ENCODE measurements at places on chromosomes 16 and 17.

DNA sequence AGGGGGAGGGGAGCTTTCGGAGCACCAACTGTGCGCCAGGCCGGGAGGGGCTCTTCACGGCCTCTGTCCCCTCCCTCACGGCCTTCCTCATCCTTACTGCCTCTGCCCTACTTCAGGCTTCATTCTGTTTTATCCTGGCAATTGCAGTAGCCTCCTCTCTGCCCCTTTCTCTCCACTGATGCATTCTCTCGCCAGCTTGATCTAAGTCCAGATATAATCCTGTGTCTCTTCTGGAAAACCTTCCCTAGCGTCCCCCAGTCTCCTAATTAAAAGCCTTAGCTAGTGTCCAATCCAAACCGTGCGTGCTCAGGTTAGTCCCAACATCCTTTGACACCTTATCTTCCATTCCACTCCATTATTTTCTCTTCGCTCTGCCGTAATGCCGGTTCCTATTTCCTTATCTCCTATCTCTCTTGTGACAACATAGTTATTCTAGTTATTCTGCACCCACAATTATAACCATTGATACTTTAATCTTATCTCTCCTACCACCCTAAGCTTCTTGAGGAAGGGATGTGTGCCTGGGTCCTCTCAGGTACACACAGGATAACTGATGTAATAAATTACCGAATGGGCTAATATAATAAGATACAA is 869 bp downstream of the ZNF48 start:
- DNase-seq, result no peak

DNA sequence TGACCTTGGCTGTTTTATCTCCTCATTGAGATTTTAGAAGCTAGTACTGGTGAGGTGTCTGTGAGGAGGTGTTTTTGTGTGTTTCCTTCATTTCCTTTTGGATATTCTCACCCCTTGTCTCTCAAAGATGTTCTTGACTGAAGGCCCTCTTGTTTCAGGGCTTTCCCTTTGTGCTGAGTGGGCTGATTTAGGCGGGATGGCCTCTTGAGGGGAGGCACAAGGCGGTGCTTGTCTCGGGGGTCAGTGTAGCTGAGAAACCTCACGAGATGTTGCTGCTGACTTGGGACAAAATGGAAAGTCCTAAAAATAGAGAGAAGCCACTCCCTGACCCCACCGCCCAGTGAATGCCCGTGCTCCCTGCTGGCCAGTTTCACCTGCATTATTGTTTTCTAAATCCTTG is 14.2 kb downstream of the CRAMP1 start:
- no peak for DNase-seq

DNA sequence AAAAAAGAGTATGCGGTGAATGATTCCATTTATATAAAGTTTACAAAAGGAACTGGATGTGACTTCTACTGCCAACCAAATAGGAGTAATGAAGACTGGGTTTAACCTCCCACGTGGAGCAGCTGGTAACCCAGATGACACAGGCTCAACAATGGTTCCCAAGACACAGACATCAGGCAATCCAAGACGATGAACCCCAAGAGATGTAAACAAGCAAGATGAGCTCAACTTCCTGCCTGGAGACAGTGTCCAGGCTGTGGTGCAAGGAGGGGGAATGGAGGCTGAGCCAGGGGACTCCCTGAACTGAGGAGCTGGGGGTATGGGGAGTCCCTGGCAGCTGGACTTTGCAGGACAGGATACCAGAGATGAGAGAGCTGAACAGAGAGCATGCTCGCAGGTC is 104.7 kb downstream of the LITAF start:
- no peak for DNase-seq

GRCh38 chr16:86515413-86515776 is 5.1 kb downstream of the FOXF1 start:
- DNase-seq, result no peak

GRCh38 chr17:51533219-51533618 is 272.9 kb downstream of the UTP18 start:
- no peak for DNase-seq

DNA sequence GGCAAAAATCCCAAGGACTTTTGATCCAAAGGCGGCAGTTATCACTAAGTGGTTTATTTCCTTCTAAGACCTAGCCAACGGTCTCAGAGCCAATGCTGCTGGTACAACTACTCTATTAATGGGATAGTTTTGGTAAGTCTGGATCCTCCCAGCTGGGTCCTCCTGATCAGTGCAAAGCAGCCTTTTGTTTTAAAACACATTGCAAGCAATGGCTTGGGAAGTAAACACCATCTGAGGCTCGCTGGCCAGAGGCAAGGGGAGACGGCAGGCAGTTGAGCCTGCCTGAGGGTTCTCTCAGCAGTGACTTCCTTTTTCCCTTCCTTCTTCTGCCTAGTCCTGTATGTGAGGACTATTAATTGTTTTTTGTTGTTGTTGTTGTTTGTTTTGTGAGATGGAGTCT is 1.6 kb upstream of the SLC5A10 start:
- no peak for DNase-seq

DNA sequence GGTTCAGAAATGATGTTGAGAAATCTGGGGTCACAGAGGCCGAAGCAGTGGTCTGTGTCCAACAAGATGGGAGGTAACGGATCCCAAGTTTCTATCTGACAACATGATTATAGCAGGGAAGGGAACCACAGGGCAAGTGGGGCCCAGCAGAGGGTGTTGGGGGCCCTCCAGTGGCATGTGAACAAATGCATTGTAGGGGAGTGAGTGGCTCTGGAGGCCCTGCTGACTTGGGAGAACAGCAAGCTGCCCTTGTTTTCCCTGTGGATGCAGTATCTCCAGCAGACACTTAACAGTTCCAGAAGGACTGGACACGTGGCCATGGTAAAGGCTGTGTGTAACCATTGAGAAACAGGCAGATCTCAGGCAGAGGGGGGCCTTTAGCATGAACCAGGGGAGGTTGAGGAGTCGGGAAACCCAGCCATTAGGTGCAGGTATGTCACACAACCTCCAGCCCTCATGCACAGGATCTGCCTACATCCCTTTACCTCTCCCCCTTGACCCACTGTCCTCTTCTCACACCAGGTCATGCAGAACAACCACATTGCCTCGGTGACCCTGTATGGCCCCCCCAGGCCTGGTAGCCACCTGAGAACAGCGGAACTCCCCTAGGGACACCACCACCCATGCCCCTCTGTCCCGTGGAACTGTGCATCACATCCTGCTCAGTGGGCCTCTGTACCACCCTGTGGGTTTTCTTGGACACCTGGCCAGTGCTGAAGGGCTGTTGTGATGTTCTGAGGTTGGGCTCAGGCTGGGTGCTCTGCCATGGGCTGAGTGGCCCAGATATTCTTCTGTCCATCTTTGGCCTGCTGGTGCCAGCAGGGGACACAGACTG is 4.1 kb downstream of the B3GNT9 start:
- no peak for DNase-seq

- DNase-seq, result no peak
Observed at GRCh38 chr16:81136390-81137335, 40.5 kb upstream of the GCSH start.

DNA sequence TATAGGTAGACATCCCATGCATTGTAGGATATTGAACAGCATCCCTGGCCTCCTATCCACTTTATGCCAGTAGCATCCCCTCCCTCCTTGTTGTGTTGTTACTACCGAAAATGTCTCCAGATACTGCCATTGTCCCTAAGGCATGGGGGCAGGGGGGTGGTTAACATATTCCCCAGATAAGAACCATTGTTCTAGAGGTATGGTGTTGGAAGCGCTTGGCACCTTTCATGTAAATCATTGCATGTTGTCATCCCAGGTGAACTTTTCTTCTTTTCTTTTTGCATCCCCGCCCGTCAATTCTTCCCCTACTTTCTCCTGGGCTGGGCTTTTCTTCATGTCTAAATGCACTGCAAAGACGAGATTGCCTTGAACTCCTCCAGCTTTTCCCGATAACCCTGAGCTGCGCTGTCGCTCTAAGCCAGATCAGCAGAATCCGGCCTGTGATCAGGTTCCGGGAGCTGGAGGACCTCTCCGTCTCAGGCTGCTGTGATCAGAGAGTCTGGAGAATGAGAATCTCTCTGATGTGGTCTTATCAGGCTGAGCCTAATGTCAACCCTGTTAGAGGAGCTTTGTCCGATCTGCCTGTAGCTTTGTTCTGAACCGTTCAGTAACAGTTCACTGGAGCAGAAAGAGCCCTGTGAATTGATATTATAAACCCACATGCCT is 76.2 kb downstream of the RBFOX1 start:
- DNase-seq, result no peak

DNA sequence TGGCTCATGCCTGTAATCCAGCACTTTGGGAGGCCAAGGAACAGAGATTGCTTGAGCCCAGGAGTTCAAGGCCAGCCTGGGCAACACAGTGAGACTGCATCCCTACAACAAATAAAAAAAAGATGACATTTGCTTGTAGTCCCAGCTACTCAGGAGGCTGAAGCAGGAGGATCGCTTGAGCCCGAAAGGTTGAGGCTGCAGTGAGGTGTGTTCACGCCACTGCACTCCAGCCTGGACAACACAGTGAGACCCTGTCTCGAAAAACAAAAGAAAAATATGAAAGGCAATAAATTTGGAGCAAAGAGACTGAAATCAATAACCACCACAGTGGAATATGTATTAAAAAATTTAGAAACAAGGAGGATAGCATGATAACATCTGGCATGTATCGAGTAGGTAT is 143.8 kb upstream of the RBL2 start:
- DNase-seq, result no peak

- no peak for DNase-seq
Observed at GRCh38 chr16:31767267-31767666, 106.3 kb upstream of the ZNF267 start.

DNA sequence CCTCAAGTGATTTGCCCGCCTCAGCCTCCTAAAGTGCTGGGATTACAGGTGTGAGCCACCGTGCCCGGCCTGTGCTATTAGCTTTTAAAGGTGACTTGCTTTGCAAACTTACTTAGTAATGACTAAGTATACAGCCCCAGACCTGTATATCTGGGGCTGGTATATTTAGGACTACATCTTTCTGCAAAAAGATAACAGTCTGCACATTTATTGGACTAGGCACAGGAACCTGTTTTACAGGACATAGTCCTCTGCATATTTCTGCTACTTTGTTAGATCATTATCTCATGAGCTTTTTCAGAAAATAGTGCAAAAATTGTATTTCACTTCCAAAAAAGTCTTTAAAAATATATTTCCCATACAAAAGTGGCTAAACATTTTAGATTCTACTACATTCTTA is 1.3 kb downstream of the KRT24 start:
- DNase-seq, result no peak

- no peak for DNase-seq
Observed at GRCh38 chr17:43949781-43950180, 4.0 kb downstream of the PYY start.

GRCh38 chr17:83099086-83099555 is 19.7 kb downstream of the METRNL start:
- no peak for DNase-seq

GRCh38 chr16:73317321-73317857 is 269.5 kb upstream of the ZFHX3 start:
- no peak for DNase-seq

GRCh38 chr17:48816438-48816773 is 623 bp downstream of the TTLL6 start:
- no peak for DNase-seq

- DNase-seq, result peak; percentile 56
Observed at GRCh38 chr16:83926726-83927397, 26.2 kb upstream of the OSGIN1 start.

DNA sequence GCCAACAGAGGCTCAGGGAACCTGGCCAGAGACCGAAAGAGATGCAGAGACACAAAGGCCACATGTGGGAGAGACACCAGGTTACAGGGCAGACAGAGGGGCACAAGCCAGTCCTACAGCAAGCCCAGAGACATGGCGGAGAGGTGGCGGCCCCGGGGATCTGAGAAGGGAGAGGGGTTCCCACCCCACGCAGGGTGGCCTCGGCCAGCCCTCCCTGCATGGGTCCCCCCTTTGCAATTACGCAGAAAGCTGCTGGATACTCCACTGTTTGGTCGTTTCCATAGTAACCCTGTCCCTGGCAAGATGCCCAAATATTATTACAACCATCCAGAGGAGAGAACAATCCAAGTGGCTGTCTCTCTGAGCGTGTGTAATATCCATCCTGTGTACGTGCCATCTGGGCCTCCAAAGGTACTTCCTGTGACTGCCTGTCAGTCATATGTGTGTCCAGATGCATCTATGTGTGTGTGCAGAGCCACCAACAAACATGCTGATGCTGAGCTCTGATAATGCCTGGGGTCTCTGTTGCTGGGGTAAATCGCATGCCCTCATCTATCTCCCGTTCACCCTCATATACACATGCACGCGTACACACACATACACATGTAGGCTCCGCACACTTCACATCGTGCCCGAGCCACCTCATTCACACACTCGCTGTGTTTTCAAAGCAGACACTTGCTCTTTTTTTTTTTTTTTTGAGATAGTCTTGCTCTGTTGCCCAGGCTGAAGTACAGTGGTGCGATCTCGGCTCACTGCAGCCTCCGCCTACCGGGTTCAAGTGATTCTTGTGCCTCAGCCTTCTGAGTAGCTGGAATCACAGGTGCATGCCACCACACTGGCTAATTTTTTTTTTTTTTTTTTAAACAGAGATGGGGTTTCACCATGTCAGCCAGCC is 5.5 kb downstream of the PCGF2 start:
- no peak for DNase-seq

DNA sequence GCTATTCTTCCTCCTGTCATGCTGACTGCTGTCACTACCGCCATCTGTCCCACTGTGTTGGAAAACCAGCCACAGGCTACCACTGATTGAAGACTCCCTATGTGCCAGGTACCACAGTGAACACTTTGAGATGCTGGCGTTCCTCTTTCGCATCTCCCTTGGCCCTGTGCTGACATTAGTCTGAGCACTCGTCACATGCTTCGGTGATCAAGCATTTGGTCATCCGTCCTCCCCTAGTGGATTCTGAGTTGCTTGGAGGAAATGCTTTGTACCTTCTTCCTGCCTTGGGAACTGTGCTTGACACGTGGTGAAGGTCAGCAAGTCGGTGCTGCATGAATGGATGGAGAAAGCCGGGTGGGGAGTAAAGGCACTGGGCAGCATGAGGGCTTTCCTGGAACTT is 260.1 kb downstream of the SNX29 start:
- no peak for DNase-seq

GRCh38 chr17:59623151-59623550 is 3.5 kb downstream of the CLTC start:
- no peak for DNase-seq

- no peak for DNase-seq
Observed at GRCh38 chr16:79595231-79595641, 5.3 kb downstream of the MAF start.

DNA sequence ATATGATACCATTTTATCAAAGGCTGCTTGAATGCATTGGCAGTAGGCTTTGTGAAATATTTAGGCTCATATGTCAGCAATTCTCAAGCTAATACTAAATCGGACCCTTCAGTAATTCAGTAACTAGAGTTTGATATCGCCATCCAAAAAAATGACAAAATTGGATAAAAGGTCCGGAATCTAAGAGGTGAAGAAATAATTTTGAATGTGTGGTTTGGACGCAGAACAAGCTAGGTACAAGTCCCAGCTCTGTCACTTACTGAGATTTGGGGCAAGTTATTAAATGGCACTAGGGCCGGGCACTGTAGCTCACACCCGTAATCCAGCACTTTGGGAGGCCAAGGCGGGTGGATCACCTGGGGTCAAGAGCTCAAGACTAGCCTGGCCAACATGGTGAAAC is 956.5 kb downstream of the CDH11 start:
- DNase-seq, result no peak

- DNase-seq, result no peak
Observed at GRCh38 chr17:65690626-65691310, 129.3 kb upstream of the AXIN2 start.

Data from activated B cell treated with CpG ODN at 0.5 μM for 24 hours (primary cell).